Endothelial cell of umbilical vein (primary cell): ENCODE measurements at places on chromosomes 1 and 21. TPM values are rescaled to one million over a fixed set of nuclear protein-coding genes. Genes with fewer than 3 reads are reported as not detected.

GRCh38 chr1:91335603-91336002 lies 69.0 kb downstream of the HFM1 start:
- no peak for DNase-seq
- H3K4me3 ChIP-seq = no peak overlapping the region

DNA sequence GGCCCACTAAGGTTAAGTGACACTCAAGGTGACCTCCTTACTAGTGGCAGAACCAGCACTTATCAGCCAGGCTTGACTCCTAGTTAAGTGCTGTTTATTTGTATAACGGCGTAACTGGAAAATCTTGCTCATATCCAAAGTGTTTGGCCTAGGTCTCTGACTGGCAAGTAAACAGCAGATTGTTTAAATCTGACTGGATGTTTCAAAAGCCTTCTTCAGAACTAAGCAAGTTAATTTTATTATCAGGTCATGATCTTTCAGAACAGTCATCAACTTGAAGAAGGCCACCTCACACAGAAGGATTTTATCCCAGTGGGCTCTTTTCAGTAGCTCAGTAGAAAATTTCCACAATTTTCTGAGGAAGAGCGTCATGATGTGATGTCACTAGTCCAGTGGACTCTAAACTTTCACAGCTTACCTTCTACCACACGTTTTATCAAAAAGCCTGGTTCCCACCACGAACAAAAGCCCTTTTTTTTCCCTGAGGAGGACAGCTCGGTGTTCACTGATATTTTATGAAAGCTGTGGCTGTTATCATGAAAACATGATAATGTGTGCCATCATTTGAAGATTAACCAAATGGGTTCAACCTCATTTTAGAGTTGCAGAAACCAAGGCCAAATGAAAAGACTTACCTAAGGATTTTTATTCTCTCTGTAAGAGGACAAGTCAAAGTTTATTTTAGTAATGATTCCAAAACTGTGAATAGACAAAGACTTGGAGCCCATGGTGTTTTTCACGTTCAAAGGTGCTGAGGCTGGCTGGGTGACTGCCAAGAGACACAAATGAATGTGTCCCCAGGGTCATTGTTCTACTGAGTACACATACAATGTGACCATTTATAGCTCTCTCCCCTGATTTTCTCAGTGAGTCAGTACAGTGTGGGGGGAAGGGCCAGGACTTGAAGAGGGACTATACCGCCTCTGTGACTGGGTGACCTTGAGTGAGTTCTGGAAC lies 9.1 kb downstream of the SGIP1 start:
- peaks cover 36% of the 10 kb centered on the region for H3K4me1 ChIP-seq
- H3K36me3 ChIP-seq = no peaks in the 10 kb centered on the region
- H3K27ac ChIP-seq = peak overlapping the region; percentile 90
- no peak overlapping the region for H3K4me3 ChIP-seq

- H3K27me3 ChIP-seq = no peaks in the 10 kb centered on the region
- no peak overlapping the region for H3K27ac ChIP-seq
Observed at GRCh38 chr1:170131450-170131849, 14.3 kb upstream of the NTMT2 start.

- no peak for DNase-seq
- no peaks in the 10 kb centered on the region for H3K27me3 ChIP-seq
- no peaks in the 10 kb centered on the region for H3K36me3 ChIP-seq
- H3K4me3 ChIP-seq = no peak overlapping the region
- H3K4me1 ChIP-seq = no peaks in the 10 kb centered on the region
- no peak overlapping the region for H3K27ac ChIP-seq
Observed at GRCh38 chr21:38337793-38338192, 81.0 kb downstream of the KCNJ15 start.

GRCh38 chr1:227758366-227758765 lies 23.1 kb downstream of the SNAP47 start:
- H3K4me1 ChIP-seq = peaks cover 8% of the 10 kb centered on the region
- no peak overlapping the region for H3K27ac ChIP-seq
- H3K27me3 ChIP-seq = no peaks in the 10 kb centered on the region
- no peak overlapping the region for H3K4me3 ChIP-seq
- DNase-seq = no peak
- peaks cover 5% of the 10 kb centered on the region for H3K36me3 ChIP-seq

DNA sequence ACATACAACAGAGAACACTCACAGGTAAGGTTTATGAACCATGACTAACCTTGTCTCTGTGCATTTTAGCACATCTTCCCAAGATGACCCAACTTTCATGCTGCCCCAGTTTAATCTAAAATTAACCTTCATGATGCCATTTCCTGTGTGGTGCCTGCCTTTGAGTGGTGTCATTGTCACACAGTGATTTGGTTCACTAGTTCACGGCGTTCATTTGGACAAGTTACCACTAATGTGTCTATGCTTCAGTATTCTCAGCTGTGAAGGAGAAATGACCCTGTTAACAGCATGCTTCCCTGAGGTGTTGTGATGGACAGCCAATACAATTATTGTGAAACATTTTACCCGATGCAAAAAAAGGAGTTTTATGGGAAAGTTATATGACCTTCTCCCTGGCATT lies 693.1 kb downstream of the RWDD3 start:
- H3K27ac ChIP-seq = no peak overlapping the region
- no peaks in the 10 kb centered on the region for H3K27me3 ChIP-seq
- no peaks in the 10 kb centered on the region for H3K36me3 ChIP-seq
- DNase-seq = no peak
- peaks cover 21% of the 10 kb centered on the region for H3K4me1 ChIP-seq
- H3K4me3 ChIP-seq = no peak overlapping the region

DNA sequence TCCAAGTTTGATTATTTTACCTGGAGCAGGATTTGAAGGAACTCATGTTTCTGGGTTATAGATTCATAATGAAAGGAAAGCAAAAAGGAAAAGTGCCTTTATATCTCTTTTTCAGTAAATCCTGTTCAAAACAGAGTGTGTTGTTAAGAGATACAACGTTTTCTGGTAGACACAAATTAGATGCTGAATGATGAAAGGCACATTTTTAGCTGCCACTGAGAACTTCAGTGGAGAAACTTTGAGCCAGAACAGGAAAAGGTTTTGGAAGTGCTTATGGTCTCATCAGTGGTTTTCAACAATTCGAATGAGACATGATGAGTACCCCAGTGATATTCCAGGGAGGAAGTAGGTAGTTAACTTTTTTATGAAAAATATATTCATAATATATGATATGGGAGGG lies 338.0 kb upstream of the C1orf87 start:
- no peaks in the 10 kb centered on the region for H3K27me3 ChIP-seq
- no peaks in the 10 kb centered on the region for H3K4me1 ChIP-seq
- no peaks in the 10 kb centered on the region for H3K36me3 ChIP-seq
- DNase-seq = no peak

GRCh38 chr1:210233495-210234328 lies 1.1 kb downstream of the SERTAD4 start:
- H3K36me3 ChIP-seq = no peaks in the 10 kb centered on the region
- peaks cover 4% of the 10 kb centered on the region for H3K27me3 ChIP-seq
- peak; percentile 86 for DNase-seq
- peak overlapping the region; percentile 83 for H3K27ac ChIP-seq

- H3K36me3 ChIP-seq = no peaks in the 10 kb centered on the region
- H3K4me1 ChIP-seq = peaks cover 31% of the 10 kb centered on the region
- no peaks in the 10 kb centered on the region for H3K27me3 ChIP-seq
- H3K4me3 ChIP-seq = no peak overlapping the region
Observed at GRCh38 chr1:192805832-192806323, 3.0 kb upstream of the RGS2 start.

The OR2T11 gene
- not detected in 2 replicates for total RNA-seq

The RPRD2 gene
- 23.9 and 24.5 TPM in 2 replicates for total RNA-seq

The TDRD10 gene
- total RNA-seq = 3.9 and 6.1 TPM in 2 replicates

The SDC3 gene
- total RNA-seq = 20.8 and 25.9 TPM in 2 replicates

The DPH5 gene
- 31.3 and 37.2 TPM in 2 replicates for total RNA-seq
